ENCODE measurements at places on chromosomes 13 and 19.

DNA sequence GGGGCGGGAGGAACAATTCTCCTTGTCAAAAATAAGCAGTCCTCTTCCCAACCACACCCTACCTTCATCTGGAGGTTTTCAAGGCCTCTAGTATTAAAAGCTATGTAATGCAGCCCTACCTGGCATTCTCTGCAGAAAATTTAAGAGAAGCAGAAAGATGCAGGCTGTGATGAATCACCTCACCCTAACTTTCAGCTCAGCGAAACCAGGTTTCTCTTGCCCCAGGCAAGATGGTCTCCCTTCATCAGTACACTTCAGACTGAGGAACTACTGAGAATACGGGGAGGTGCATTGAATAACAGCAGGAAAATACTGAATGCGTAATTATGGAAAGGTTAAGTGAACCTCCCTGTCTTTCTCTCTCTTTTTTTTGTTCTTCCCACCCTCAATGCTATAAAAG, 437.6 kb upstream of the KLF12 start:
- DNase-seq, result no peak

DNA sequence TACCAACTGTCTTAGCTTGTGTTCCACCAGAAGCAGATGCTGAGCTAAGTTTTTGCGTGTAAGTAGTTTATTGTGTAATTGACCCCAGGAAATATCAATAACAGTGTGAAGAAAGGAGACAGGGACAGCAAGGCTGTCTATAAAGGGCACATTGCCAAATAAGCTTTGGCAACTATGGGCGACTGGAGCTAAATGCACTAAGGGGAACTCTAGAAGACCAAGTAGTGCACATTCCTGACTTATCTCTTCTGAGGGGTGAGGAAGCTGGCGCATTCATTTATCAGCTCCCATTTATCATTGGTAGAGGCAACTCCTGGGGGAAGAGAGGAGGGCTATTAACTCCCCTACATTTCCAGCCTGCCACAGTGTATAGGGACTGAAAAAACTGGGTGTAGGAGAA, 135.0 kb downstream of the DLEU7 start:
- no peak for DNase-seq

GRCh38 chr13:29914581-29914980, 64.2 kb upstream of the UBL3 start:
- DNase-seq, result no peak

- no peak for DNase-seq
Observed at GRCh38 chr19:6056282-6056741, 54.0 kb downstream of the RFX2 start.

GRCh38 chr13:61123538-61124289, 291.9 kb downstream of the PCDH20 start:
- no peak for DNase-seq

- DNase-seq, result no peak
Observed at GRCh38 chr19:43682824-43683661, 13.1 kb upstream of the PLAUR start.

GRCh38 chr19:42961119-42961518, 24.1 kb upstream of the PSG7 start:
- DNase-seq, result no peak

DNA sequence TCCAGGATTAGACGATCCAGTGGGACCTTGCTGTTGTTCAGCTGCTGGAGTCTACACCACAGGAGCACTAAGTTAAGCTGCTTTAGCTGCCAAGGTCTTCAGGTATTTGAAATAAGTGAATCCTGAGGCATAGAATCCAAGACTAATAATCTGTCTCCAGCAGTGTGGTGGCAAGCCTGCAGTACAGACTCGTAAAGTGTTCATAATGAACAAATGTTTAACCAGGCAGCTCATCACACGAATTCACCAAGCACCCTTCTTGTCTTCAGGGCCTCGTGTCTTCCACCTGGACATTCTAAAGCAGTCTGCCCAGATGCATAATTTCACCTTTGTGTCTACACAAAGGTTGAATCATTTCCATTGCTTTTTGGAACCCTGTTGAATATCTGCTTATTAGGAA, 5.3 kb downstream of the ATP11A start:
- DNase-seq, result no peak

DNA sequence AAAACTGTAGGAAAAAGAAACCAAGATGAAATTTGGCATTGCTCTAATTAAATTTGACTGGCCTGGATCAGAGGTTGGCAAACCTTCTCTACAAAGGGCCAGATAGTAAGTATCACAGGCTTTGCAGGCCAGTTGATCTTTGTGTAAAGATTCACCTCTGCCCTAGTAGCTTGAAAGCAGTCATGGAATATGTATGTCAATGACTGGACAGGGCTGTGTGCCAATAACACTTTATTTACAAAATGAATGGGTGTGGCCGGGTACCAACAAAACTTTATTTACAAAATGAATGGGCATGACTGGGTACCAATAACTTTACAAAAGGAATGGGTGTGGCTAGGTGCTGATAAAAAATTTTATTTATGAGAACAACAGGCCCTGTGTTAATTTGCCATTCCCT, 20.0 kb downstream of the SIN3B start:
- no peak for DNase-seq

GRCh38 chr19:28999724-29000433, 213.1 kb downstream of the UQCRFS1 start:
- DNase-seq, result no peak

DNA sequence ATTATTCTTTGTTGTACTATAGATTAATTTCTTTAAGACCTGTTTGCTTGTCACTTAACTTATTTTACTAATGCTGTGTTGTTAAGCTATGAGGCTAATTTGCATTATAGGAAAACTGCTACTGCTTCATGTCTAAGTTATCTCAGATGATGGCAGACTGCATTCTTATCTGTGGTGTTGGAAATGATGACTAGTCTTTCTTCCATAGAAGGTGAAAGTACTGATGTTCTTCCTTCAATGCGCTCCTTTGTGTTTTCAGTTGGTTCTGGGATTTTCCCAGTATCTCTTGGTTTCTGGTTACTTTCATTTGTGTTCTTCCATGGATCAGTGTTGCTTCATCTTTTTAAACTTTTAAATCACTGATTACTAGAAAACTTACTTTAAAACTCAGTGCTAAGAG, 46.9 kb downstream of the TPP2 start:
- no peak for DNase-seq

DNA sequence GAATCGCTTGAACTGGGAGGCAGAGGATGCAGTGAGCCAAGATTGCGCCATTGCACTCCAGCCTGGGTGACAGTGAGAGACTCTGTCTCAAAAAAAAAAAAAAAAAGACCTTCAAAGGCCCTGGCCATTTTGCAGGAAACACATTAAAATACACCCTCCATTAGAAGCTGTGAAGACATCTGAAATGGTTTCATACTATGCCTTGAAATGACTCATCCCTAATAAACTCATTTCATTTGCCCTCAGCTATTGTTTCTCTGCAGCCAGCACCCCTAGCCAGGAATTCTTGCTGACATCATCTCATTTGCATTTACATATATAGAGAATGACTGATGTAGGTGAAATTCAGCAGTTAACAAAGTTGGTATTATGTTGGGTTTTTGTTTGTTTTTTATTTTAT, 8.7 kb downstream of the EML2 start:
- no peak for DNase-seq

GRCh38 chr19:40235238-40236025, 8.9 kb upstream of the CCNP start:
- DNase-seq, result no peak

DNA sequence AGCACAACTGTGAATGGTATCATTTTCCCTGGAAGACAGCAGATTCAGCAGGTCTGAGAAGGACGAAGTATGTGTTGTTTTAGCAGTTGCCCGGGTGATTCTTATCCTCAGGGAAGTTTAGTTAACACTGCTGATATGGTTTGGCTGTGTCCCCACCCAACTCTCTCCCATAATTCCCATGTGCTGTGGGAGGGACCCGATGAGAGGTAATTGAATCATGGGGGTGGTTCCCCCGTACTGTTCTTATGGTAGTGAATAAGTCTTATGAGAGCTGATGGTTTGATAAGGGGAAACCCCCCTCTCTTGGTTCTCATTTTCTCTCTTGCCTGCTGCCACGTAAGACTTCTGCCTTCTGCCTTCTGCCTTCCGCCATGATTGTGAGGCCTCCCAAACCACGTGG, 81.0 kb upstream of the UBAC2 start:
- DNase-seq, result peak; percentile 26

DNA sequence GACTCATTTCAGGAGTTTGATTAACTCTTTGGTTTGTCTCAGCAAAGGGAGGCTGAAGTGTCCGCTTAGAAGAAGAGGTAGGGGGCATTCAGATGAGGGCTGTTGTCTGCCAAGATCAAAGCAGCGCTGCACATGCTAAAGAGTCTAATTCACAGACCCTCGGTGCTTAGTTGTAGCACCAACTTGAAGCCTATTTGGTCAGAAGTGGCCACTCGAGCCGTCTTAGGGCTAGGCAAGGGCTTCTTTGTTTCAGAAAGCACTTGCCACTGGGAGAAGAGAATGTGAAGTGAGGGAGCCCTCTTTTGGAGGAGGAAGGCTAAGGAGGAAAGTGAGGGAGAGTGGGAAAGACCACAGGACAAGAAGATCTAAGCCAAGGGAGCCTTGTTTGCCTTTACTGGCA, 313.4 kb upstream of the TMTC4 start:
- no peak for DNase-seq

- DNase-seq, result no peak
Observed at GRCh38 chr19:38326591-38326990, 6.9 kb downstream of the KCNK6 start.

GRCh38 chr19:42596391-42597072, 1.8 kb upstream of the CEACAM8 start:
- no peak for DNase-seq

DNA sequence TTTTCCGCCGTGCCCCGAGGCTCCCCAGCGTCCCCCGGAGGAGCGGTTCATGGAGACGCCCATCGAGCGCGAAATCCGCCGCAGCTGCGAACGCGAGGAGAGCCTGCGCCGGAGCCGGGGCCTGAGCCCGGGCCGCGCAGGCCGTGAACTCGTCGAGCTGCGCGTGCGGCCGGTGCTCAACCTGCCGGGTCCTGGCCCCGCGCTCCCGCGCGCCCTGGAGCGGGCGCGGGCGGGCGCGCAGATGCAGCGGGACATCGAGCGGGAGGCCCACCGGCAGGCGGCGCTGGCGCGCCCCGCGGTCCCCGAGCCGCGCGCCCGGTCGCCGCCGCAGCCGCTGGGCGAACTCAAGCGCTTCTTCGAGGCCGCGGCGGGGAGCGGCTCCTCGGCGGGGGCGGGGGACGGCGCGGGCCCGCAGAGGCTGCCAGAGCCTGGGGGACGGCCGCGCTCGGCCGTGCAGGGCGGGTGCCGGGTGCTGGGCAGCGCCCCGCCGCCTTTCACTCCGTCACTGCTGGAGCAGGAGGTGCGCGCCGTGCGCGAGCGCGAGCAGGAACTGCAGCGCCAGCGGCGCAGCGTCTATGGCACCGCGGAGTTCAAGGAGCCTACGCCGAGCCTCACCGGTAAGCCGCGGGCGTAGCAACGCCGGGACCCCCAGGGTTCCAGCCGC, 807 bp downstream of the MISP3 start:
- peak; percentile 46 for DNase-seq

DNA sequence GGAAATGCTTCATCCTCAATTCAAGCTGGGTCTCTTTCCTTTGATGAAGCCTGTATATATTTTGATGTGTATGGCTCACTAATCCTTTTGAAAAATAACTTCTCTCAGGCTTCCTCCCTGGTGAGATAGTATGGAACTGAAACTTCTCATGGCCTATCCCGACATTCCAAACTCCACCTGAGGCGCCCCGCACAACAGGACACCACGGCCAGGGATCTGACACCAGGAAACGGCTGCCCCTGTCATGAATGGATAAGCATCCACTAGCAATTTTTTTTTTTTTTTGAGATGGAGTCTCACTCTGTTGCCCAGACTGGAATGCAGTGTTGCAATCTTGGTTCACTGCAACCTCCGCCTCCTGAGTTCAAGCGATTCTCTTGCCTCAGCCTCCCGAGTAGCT, 16.4 kb downstream of the SLC7A1 start:
- DNase-seq, result no peak

GRCh38 chr13:39602614-39603366, at the start of gene LHFPL6:
LHFPL6 (minus strand) TSS chr13:39603193.
- DNase-seq, result peak; percentile 24

- DNase-seq, result no peak
Observed at GRCh38 chr13:109389456-109389855, 396.9 kb downstream of the IRS2 start.

DNA sequence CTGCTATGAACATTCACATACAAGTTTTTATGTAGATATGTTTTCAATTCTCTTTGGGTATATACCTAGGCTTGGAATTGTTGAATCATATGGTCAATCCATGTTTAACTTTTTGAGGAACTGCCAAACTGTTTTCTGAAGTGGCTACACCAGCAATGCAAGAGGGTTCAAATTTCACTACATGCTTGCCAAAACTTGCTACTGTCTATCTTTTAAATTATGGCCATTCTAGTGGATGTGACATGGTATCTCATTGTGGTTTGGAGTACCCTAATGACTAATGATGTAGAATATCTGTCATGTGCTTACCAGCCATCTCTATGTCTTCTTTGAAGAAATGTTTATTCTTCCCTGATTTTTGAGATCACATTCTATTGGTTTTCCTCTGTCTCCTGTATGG, 860.3 kb downstream of the DIAPH3 start:
- no peak for DNase-seq

GRCh38 chr19:55372316-55373081, 2.2 kb upstream of the IL11 start:
- no peak for DNase-seq

GRCh38 chr19:10151521-10151920, 31.8 kb upstream of the EIF3G start:
- DNase-seq, result no peak

GRCh38 chr13:111353508-111353907, 33.1 kb downstream of the TEX29 start:
- no peak for DNase-seq

DNA sequence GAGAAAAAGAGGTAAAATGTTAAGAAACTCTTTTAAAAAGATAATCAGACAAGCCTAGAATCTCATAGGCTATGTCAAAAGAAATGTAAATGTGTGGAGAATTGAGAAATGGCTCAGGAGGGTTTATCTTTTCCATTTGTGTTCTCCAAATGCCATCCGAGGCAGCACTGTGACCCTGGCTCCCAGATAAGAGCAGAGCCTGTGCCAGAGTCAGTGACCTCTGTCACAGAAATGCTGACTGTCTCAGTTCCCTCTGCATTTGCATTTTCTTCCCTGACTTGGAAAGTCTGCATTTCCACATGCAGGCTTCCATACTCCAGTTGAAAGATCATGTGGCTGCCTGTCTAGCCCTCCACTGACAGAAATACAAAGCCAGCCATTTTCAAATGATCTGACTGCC, 42.0 kb downstream of the SERTM1 start:
- DNase-seq, result no peak

- no peak for DNase-seq
Observed at GRCh38 chr19:48444936-48445200, 915 bp upstream of the GRWD1 start.

- no peak for DNase-seq
Observed at GRCh38 chr19:18772620-18773587, 18.2 kb downstream of the COMP start.

DNA sequence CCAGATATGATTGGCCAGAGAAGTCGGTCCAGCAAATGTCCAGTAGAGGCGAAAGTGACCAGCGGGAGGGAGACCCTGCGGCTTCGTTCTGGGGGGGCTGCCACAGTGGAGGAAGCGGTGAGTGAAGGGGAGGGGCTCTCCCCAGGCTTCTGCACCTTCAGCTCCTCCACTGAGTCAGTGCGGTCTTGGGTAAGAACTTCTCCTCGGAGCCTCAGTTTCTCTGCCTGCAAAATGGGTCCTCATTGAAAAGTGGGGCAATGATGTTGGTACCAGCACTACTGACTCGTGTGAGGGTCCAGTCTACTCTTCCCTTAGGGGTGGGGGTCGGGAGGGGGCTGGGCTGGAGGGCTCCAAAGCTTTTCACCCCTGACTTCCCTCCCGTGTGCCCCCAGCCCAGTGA, 4.2 kb downstream of the GIPC3 start:
- DNase-seq, result no peak
